Endothelial cell (in vitro differentiated cells): ENCODE measurements at places on chromosomes 7 and 10. TPM values are rescaled to one million over a fixed set of nuclear protein-coding genes. Genes with fewer than 3 reads are reported as not detected.

GPRIN2 gene
- 0.31 TPM for total RNA-seq

IPMK gene
- total RNA-seq: 5.5 TPM

GRCh38 chr7:127504715-127505114 is 80.7 kb downstream of the GCC1 start:
- H3K4me3 ChIP-seq: no peak overlapping the region
- H3K27me3 ChIP-seq: no peaks in the 10 kb centered on the region
- H3K36me3 ChIP-seq: no peaks in the 10 kb centered on the region
- peaks cover 14% of the 10 kb centered on the region for H3K4me1 ChIP-seq
- H3K27ac ChIP-seq: no peak overlapping the region

DNA sequence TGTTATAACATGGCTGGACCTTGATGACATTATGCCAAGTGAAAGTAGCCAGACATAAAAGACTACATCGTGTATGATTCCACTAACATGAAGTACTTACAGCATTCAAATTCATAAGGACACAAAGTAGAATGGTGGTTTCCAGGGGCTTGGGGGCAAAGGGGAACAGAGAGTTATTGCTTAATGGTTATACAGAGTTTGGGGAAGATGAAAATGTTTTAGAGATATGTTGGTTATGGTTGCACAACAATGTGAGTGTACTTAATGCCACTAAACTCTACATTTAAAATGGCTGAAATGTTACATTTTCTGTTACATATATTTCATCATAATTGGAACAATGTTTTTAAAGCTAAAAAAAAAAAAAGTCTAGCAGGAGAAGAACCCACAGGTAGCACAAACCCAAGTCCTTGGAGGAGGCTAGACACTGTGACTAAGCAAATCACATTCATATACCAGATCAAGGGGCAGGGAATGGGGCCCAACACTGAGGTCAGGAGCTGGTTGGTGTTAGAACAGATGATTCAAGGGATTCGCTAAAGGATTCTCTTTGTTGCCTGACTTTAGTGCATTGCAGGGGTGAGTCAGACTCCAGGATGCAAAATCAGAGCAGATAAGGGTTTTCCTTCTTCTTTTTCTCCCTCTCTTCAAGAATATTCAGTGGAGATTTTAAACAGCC is 25.1 kb upstream of the AOAH start:
- H3K27ac ChIP-seq: no peak overlapping the region
- no peaks in the 10 kb centered on the region for H3K36me3 ChIP-seq
- no peaks in the 10 kb centered on the region for H3K4me1 ChIP-seq
- no peak overlapping the region for H3K4me3 ChIP-seq

DNA sequence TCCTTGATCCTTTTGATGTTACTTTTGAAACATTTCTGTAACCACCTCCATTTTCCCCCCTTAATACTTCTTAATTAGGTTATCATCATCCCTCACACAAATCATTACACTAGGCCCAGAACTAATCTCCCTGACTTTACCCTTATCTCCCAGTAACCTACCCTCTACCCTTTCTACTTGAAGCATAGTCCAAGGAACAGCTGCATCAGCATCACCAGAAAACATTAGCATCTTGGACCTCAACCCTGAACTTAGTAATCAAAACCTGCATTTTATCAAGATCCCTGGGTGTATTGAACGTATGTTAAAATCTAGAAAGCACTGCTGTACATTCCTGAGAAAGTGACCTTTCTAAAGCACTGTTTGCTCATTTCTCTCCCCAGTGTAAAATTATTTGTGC is 38.8 kb downstream of the MGAM2 start:
- no peak overlapping the region for H3K27ac ChIP-seq
- H3K27me3 ChIP-seq: no peaks in the 10 kb centered on the region
- H3K4me3 ChIP-seq: no peak overlapping the region
- peaks cover 3% of the 10 kb centered on the region for H3K4me1 ChIP-seq
- DNase-seq: no peak

DNA sequence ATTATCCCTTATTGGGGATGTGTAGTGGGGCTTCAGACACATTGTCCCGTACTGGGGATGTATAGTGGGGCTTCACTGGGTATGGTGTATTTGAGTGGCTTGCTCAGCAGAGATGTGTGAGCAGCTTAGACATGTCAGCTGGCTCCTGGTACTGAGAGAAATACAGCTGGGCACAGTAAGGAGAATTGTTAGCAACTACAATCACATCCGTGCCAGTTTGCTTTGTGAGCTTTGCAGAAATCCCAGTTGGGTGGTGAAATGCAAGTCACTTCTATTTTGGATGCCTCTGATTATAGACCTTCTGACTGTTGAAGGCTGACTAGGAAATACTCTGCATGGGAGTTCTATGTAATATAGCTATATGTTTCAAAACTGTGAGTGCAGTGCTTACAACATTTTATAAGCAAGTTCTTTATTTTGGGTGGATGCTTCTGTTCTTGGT is 10.8 kb downstream of the CCNY start:
- H3K4me1 ChIP-seq: peaks cover 66% of the 10 kb centered on the region
- H3K27ac ChIP-seq: no peak overlapping the region
- DNase-seq: no peak
- no peaks in the 10 kb centered on the region for H3K27me3 ChIP-seq

DNA sequence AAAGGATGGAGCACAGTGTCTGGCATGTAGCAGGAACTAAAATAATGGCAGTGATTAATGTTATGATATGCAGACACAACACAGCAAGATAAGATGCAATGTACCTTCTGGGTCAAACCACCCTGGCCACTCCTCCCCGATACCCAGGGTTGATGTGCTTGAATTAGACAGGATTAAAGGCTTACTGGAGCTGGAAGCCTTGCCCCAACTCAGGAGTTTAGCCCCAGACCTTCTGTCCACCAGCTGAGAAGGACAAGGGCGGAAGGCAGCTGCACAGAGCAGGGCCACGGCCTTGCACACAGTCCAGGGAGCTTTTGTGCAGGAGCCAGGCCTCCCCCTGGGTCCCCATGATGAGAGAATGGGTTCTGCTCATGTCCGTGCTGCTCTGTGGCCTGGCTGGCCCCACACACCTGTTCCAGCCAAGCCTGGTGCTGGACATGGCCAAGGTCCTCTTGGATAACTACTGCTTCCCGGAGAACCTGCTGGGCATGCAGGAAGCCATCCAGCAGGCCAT is at the start of gene RBP3:
TSS of gene RBP3 (plus strand) at position 226 of the 514 bp plus-strand sequence. CDS start at position 348, 122 bp downstream.
- H3K4me3 ChIP-seq: no peak within 1 kb of the TSS
- no peak for DNase-seq
- H3K27me3 ChIP-seq: peaks cover 7% of the 10 kb centered on the region
- no peaks in the 10 kb centered on the region for H3K4me1 ChIP-seq

GRCh38 chr10:120012131-120012400 is 119.5 kb downstream of the SEC23IP start:
- no peak overlapping the region for H3K4me3 ChIP-seq
- H3K27me3 ChIP-seq: peaks cover 2% of the 10 kb centered on the region
- H3K27ac ChIP-seq: no peak overlapping the region
- no peak for DNase-seq
- no peaks in the 10 kb centered on the region for H3K4me1 ChIP-seq
- no peaks in the 10 kb centered on the region for H3K36me3 ChIP-seq

DNA sequence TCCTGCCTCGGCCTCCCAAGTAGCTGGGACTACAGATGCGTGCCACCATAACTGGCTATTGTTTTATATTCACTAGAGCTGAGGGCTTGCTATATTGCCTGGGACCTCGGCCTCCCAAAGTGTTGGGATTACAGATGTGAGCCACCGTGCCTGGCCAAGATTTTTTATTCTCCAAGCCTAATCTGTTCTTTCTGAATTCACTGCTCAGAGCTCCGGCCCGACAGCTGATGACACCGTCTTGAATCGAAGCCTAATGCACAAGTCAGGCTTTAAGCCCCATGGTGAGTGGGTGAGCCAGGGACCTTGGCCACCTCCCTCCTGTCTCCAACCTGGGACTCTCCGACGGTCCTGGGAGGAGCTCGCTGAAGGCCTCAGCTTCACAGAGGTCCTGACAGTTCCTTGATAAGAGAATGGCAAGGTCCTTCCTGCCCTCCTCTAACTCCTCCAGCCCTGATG is 338.9 kb downstream of the WDR37 start:
- DNase-seq: no peak
- no peaks in the 10 kb centered on the region for H3K36me3 ChIP-seq
- H3K27me3 ChIP-seq: no peaks in the 10 kb centered on the region
- no peak overlapping the region for H3K4me3 ChIP-seq
- peaks cover 9% of the 10 kb centered on the region for H3K4me1 ChIP-seq

DNA sequence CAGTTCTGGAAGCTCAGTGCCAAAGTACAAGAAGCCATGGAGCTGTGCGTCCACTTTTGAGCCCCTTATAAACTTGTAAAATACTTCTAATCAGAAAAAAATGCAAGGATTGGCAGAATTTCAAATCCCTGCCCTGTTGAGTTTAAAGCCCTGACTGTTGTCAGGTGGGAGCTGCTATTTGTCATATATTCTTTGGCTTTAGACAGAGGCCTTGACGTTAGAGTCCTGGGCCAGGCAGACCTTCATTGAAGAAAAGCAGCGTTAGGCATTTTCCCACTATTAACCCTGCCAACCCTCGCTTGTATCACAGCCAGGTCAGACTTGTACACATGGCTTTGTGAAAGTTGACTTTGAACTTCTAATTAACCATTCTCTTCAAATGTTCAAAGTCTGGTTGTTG is 155.4 kb downstream of the TWIST1 start:
- H3K36me3 ChIP-seq: no peaks in the 10 kb centered on the region
- no peaks in the 10 kb centered on the region for H3K27me3 ChIP-seq
- H3K4me1 ChIP-seq: no peaks in the 10 kb centered on the region
- H3K4me3 ChIP-seq: no peak overlapping the region

DNA sequence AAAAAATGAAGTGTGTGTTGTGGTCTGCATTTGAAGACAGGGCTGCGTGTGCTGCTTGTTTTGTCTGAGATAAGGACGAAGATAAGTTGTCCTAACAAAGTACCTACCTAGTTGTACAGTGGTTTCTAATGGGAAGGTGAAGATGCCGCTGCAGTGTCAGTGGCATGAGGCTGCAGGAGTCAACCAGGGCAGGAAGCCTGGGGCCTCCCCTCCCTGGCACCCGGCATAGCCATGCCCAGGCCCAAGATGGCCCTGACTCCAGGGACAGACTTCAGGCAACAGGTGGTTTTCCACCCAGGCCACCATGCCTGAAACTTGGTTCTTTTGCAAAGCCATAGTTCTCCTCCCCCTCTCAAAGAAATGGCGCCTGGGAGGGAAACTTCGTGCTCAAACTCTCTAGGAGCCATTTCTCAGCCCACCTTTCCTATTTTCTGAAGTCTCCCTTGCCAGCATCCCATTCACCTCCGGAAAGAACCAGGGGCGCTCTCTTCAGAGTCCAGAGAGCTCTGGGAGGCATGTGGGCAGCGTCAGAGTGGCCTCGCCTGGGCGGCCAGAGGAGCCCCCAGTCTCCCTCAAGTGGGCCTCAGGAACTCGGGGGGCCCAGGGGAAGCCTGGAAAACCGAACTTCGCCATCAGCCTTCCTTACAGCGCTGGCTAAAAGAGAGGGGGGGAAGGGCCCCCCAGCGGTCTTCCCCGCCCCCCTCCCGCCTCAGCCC is 2.1 kb upstream of the KAT6B start:
- H3K27ac ChIP-seq: peak overlapping the region; percentile 57
- DNase-seq: peak; percentile 10
- peaks cover 9% of the 10 kb centered on the region for H3K27me3 ChIP-seq
- peaks cover 17% of the 10 kb centered on the region for H3K4me1 ChIP-seq
- peaks cover 9% of the 10 kb centered on the region for H3K36me3 ChIP-seq

DNA sequence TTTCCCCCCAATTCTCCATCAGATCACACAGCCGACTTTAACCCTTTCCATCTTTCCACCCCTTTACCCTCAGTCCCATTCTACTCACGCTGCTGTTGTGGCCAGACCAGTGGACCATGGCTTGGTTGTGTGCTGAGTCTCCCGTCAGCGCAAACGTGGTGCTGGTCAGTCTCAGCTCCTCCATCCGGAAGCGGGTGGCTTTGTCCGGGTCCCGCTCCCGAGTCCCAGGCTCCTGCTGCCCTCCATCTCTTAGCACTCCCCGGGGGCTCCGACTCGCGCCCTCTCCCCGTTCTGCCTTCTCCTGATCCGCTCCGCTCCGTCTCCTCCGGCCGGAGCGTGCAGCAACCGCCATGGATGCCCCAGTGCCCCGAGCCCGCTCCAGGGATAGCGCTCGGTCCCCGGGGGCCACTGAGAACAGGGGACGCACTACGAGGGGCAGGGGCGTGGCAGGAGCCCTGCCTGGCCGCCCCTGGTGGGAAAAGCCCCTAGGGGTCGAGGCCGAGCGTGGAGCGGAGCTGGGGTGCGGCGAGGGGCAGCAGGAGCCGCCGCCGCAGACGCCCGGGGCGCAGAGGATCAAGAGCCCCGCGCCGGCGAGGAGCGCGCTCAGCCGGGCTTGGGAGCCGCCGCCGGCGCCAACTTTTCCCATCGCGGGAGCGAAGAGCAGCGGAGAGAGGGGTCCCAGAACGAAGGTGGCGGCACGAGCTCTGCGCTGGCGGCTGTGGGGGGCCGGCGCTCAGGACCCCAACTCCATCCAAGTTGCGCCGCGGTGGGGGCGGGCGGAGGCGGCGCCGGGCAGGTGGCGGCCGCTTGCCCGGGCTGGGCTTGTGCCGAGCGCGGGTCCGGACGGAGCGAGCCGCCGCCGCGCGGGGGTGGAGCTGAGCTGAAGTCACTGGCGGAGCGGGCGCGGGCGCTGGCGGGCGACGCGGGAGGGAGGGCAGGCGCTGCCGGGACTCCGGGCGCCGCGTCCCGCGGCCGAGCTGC is at the start of gene SORCS1:
TSS of gene SORCS1 (minus strand) at position 826 of the 981 bp plus-strand sequence.
- H3K27ac ChIP-seq: no peak within 1 kb of the TSS
- H3K27me3 ChIP-seq: peaks cover 12% of the 10 kb centered on the region
- peak; percentile 57 for DNase-seq
- peak within 1 kb of the TSS; percentile 92 for H3K4me3 ChIP-seq
- H3K4me1 ChIP-seq: peaks cover 10% of the 10 kb centered on the region

DNA sequence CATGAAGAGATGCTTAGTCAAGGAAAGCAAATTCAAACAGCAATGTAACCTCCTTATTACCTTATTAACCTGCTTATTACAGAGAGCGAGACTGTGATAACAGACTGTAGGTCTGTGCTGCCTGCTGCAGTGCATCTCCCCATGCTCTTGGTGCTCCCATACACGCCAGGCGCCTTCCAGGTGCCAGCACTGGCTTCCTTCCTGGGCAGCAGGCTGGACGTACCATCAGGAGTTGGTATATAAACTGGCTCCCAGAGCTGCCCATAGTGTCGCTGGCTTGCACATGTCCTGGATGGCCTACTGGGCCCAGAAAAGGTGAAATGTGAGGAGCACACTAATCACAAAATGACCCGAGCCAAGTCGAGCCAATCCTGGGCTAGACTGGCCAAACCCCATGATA is 13.5 kb downstream of the ATP6V0E2 start:
- H3K27me3 ChIP-seq: peaks cover 4% of the 10 kb centered on the region
- no peak for DNase-seq
- no peaks in the 10 kb centered on the region for H3K4me1 ChIP-seq

GRCh38 chr7:28900311-28900710 is 57.8 kb downstream of the TRIL start:
- H3K27ac ChIP-seq: no peak overlapping the region
- H3K27me3 ChIP-seq: no peaks in the 10 kb centered on the region
- peaks cover 5% of the 10 kb centered on the region for H3K4me1 ChIP-seq

GRCh38 chr7:51123322-51124019 is 193.1 kb downstream of the COBL start:
- peak overlapping the region; percentile 78 for H3K27ac ChIP-seq
- peaks cover 2% of the 10 kb centered on the region for H3K27me3 ChIP-seq
- no peak for DNase-seq
- H3K4me1 ChIP-seq: peaks cover 49% of the 10 kb centered on the region

- no peak for DNase-seq
- H3K27me3 ChIP-seq: no peaks in the 10 kb centered on the region
- H3K27ac ChIP-seq: no peak overlapping the region
- H3K4me1 ChIP-seq: no peaks in the 10 kb centered on the region
- no peak overlapping the region for H3K4me3 ChIP-seq
Measured at GRCh38 chr7:107372298-107372697, 97.6 kb upstream of the GPR22 start.
